ENCODE measurements at places on chromosomes 1 and 21.

GRCh38 chr1:19222979-19223824 is 13.1 kb upstream of the UBR4 start:
- peak; percentile 41 for DNase-seq

- DNase-seq = peak; percentile 82
These were observed 5.5 kb downstream of the ETS2 start for GRCh38 chr21:38811257-38811656.

DNA sequence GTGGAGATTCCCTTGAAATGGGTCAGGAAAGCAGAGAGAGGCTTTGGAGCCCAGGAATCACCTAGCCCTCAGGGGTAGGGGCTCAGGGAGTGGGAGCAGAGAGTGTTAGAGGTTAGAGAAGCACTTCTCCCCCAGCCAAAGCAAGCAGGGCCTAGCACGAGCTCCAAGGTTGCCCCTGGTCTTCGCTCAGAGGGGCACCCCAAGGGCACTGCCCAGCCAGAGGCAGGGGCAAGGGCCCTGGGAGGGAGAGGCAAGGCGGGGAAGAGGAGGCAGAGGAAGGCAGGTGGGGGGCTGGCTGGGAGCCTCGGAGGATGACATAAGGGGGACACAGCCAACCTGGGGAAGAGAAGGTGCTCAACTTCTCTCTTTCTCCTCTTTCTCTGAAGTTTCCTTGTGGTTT is 71.9 kb downstream of the CASZ1 start:
- no peak for DNase-seq

DNA sequence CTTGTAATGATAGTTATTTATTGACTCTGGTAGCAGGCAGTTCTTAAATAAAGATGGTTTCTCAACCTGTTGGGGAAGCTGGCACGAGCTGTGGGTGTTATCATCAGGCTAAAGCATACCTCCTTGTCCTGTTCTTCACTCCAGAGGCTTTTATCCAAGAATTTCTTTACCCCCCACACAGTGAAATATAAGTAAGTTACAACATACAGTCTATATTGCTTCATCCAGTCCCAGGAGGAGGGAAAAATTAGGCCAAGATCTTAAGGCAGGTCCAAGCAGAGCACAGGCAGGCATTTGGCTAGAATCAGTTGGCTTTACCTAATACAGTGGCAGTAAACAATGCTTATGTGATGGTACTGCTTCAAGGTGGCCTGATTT is 6.3 kb downstream of the TMEM81 start:
- no peak for DNase-seq

- DNase-seq = no peak
These were observed 973 bp downstream of the KRTAP10-11 start for GRCh38 chr21:44647222-44647552.

- no peak for DNase-seq
These were observed 88.6 kb upstream of the HNRNPU start for GRCh38 chr1:244952940-244953339.

DNA sequence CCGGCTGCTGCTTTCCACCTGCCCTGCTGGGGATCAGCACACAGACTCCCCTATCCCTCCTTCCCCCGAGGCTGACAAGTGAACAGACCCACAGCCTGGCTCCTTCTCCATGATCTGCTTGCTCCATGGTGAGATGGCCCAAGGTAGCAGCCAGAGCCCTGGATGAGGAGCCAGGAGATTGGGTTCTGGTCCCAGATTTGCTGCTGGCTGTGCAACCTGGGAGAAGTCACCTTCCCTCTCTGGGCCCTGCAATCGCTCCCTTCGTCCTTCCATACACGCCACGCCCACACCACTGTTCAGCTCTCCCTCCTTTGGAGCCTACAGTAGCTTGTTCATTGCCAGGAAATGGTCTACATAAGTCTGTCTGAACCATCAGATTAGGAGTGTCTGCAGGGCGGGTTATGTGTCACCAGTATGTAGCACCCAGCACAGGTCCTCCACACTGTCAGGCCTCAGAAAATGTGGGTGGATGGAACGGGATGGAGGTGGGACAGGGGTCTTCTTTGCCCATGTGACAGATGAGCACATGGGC is 9.2 kb upstream of the EPHA8 start:
- no peak for DNase-seq

- no peak for DNase-seq
These were observed 5.3 kb downstream of the SSU72 start for GRCh38 chr1:1569341-1569740.

DNA sequence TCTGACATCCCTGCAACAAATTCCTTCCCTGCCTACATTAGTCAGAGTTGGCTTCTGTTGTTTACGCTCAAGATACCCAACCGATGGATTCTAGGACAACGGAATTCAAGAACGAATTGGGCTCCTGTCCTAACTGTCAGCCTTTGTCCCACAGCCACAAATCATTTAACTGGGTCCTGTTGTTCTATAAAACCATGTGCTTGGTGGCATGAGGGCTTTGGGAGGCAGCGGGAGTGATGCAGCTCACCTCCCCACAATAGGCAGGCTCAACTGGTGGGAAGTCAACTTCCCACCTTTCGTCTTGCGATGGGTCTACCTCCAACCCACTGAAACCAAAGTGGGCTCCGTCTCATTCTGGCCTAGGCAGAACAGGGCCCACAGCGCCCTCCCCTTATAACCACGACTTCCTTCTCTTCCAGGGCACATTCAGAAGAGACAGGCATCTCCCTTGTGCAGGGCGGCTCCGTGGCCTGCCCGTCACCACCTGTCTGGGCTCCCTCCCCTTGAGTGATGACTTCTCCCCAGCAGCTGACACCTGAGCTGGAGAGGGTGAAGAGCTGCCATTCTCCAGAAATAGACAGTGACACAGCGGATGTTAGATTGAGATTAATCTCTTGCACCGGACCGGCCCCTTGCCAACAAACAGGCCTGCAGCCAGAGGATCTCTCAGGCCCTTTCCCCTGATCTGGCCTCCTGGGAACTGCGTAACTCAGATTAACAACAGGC is 26.5 kb downstream of the LRRC38 start:
- DNase-seq = no peak

DNA sequence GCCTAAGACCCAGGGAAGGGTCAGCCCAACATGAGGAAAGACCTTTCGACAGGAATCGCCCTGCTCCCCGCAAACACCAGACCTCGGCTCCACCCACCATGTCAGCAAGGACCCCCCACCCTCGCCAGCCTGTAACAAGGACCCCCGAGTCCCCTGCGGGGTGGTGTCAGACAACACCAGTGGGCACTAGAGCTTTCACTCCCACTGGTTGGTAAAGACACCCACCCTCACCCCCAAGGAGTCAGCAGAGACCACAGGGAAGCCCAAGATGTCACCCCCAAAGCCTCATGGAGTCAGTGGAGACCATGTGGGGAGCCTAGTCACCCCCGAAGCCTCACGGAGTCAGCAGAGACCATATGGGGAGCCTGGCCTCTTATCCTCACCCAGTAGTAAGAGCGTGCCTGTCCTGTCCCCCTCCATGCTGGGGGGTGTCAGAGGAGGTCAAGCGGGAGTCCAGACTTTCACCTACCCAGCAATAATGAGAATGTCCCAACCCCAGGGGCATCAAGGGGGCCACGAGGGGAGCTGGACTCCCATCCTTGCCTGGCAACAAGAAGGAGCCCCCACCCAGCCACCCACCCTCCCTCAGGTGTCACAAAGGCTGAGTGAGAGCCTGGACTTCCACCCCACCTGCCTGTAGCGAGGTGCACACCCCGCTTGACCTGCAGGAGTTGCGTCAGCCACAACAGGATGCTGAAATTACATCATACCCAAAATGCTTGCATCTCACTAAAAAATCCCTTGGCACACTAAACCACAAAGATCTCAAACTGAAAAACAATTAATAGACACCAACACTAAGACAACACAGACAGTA is 24.8 kb downstream of the SLC19A1 start:
- no peak for DNase-seq

- DNase-seq = no peak
These were observed 116.9 kb upstream of the CD34 start for GRCh38 chr1:208027861-208028260.

GRCh38 chr1:204659056-204659455 is 26.5 kb downstream of the LRRN2 start:
- no peak for DNase-seq

DNA sequence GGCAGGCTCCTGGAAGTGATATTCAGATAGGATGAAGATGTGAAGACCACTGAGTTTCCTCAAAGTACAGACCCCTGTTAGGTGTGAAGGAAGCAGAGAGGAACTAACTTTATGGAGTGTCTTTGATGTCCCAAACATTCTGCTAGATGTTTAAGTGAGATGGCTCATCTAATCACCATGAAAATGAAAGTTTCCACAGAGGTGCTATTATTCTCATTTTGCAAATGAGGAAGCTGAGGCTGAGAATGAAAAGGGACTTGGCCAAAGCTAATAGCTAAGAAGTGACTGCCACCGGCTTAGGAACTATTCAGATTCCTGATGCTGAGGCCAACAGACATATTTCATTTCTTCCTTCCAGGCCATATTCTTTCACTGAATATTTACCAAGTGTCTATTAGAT is 45.9 kb upstream of the WLS start:
- DNase-seq = no peak

DNA sequence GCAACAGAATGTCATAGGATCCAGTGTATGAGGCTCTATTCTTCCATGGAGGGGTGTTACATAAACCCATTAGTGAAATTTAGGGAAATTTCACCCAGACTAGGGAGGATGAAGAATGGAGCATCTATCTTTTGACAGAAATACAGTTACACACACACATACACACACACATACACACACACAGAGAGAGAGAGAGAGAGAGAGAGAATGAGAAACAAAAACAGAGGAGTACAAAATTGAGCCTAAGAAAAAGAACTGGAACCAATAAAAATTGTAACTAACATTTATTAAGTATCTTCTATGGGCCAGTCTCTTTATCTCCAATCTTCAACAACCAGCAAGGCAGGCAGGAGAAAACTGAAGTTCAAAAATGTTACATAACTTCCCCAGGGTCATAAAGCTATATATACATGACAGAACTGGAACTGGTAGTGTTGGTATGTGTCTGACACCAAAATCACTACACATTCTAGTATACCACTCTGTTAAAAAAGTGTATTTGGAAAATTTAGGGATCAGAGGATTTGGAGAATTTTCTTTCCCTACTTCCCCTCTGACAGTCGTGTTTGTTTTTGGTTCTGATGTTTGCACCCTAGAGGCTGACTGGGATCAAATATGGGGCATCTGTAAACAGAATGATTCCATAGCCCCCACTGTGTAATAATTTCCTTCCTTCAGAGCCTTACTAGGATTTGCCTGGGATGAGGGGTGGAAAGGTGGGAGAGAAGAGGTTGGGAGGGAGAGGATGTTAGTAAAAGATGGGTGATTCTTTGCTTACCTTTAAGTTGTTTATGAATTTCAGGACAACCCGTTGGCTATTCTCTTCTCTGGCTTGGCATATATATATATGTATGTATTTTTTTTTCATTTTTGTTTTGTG is 1.0 kb upstream of the ZFYVE9 start:
- no peak for DNase-seq

GRCh38 chr1:53735681-53736080 is 3.3 kb downstream of the GLIS1 start:
- DNase-seq = no peak

DNA sequence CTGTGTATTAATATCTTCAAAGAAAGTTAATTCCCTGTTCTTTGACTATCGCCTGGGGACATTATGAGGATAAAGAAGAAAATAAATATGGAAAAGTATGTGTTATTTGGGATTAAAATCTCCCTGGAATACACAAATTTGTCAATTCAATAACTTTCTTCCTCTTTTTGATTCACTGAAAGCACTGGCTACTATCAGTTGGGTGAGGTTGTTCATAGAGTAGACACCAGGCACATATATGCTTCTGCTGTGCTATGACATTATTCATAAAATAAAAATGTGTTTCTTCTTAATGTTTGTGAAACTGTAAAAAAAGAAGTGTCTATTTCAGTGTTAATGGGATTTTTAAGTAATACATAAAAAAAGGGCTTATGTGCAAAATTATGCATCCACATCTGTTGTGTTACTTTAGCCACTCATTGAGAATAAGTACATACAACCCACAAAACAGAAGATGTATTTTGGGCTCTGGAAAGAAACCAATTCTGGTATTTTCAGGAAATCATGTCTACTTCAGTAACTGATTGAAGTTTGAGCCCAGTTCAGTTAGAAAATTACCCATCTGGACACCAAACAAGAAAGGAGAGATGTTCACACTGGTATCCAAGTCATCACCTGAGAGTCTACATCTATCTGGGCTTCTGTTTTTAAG is 169.4 kb downstream of the GABPA start:
- DNase-seq = no peak

- DNase-seq = no peak
These were observed 94.3 kb upstream of the IRF2BP2 start for GRCh38 chr1:234704106-234704887.

- DNase-seq = no peak
These were observed 17.5 kb upstream of the OTUD3 start for GRCh38 chr1:19864570-19865160.

DNA sequence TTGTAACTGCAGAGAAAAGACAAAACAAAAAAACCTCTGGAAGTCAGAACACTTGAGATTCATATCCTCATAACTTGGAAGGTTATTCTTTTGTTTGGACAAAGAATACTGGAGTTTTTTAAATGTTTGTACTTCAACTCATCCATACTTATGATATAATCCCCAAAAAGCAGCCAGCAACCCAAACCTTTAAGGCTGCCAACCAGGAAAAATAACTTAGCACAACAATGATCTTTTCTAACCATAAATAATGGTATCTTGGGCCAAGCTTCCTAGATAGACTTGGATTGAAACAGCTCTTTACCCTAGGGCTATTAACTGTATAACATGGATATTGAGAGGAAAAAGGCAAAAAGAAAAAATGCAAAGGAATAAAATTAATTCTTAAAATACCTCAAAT is 335.1 kb downstream of the LTN1 start:
- DNase-seq = no peak

DNA sequence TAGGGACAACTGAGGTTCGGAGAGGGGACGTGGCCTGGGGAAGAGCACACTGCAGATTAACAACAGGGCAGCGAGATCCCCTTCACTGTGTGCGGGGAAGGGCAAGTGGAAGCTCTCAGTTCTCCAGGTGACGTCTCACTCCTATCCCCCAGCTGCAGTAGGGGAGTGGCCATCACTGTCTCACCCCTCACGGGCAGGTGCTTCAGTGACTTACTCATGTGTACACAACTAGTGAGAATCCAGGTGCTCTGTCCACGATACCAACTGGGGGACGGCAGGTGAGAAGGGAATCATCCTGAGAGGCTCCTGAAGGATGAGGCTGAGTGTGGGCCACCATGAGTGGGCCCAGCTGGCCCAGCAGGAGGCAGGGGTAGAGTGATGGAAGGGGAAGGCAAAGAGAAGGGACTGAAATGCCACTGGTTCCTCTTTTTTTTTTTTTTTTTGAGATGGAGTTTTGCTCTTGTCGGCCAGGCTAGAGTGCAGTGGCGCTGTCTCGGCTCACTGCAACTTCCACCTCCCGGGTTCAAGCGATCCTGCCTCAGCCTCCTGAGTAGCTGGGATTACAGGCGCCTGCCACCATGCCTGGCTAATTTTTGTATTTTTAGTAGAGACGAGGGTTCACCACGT is 25.9 kb downstream of the RHBG start:
- no peak for DNase-seq

GRCh38 chr1:198598796-198599321 is 40.0 kb upstream of the PTPRC start:
- peak; percentile 85 for DNase-seq

- no peak for DNase-seq
These were observed 909.4 kb downstream of the ADGRL2 start for GRCh38 chr1:82710091-82710490.

- no peak for DNase-seq
These were observed 153.9 kb upstream of the SPAG17 start for GRCh38 chr1:118338936-118339335.
